ENCODE measurements at places on chromosomes 3 and 15.
A peak's percentile ranks its signal among the peaks of the same experiment; 100 is the strongest.

DNA sequence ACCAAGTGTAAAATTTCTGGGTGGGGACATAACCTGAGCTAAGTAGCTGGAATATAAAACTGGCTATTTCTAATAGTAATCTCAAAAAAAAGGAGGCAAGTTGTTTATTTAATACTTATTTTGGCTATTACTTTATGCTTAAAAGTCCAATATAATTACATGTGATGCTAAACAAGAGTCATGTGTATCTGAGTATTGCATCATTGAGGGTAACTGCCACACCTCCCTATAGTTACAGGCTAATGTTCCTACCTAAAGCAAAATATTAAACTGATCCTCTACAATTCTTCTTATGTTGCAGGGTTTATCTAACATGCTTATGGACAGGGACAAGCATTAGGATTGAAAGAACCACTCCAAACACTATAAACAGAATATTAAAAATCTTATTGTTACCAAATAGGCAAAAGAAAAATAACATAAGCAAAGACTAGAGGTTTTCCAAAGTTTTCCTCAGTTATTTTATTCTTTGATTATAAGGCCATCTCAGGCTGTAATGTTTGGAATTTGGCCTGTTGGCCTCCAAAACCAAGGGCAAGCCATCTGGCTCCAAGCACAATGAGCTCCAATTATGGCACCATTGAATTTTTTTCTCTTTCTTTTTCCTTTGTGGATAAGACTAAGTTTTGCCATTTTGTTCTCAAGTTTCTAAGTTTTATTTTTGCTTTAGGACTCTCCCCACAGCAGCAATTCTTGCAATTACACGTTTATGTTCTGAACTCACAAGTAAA is 75.8 kb upstream of the ABI3BP start:
- no peak for DNase-seq

DNA sequence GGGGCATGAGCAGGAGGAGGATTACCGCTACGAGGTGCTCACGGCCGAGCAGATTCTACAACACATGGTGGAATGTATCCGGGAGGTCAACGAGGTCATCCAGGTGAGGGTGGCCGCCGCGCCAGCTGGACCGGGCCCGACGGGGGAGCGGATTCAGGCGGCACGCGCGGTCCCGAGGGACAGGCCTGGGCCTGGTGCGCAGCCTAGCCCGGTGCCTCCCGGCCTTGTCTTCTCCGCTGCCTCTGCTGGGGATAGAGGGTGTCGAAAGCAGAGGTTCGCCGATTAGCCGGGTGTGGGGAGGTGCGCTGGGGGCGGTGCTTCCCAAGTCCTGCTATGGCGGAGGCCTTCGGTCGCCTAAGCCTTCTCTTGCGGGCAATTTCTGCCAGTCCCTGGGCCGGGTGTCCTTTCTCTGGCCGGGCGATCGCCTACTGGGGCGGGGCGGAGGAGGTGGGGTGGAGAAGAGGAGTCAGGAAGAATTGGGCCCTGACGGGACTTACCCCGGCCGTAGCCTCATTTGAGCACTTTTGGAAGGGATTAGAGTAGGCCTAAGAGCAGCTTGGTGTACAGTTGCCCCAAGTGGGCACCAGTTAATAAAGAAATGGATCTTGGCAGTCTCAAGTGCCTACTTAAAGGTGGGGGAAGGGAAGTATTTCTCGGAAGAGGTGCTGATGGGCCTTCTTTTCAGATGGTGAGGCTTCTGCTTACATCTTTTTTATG is 940 bp downstream of the ARIH1 start:
- DNase-seq = peak; percentile 86

GRCh38 chr15:72445426-72445825 is 28.7 kb upstream of the ARIH1 start:
- DNase-seq = no peak

GRCh38 chr3:24688446-24689148 is 193.9 kb upstream of the THRB start:
- peak; percentile 82 for DNase-seq

GRCh38 chr3:35088943-35089342 is 550.4 kb upstream of the ARPP21 start:
- DNase-seq = no peak

DNA sequence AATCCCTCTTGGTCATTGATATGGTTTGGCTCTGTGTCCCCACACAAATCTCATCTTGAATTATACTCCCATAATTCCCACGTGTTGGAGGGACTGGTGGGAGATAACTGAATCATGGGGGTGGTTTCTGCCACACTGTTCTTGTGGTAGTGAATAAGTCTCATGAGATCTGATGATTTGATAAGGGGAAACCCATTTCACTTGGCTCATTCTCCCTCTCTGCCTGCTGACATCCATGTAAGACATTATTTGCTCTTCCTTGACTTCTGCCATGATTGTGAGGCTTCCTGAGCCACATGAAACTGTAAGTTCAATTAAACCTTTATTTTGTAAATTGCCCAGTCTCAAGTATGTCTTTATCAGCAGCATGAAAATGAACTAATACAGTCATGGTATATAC is 106.9 kb upstream of the UBP1 start:
- no peak for DNase-seq

DNA sequence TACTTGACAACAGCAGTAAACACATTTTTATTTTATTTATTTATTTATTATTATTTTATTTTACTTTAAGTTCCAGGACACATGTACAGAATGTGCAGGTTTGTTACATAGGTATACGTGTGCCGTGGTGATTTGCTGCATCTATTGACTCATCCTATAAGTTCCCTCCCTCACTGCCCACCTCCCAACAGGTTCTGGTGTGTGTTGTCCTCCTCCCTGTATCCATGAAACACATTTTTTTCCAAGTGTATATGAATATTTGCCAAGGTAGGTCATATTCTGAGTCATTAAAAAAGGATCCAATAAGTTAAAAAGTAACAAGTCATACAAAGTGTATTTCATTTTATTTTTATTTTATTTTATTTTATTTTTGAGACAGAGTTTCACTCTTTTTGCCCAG is 567.3 kb upstream of the KCNMB2 start:
- no peak for DNase-seq

DNA sequence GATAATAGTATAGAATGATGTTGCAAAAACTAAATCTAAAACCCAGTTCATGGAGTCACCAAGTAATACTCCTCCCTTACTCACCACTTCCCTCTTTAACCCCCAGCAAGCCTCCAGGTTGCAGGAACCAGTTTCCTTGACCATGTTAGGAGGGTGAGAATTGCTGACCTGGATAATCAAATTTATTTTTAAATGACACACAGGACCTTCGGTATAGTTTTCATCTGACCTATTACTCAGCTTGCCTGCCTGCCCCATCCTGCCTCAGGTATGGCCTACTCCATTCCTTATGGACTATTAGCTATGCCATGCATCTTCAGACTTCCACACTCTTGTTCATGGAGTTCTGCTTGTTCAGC is 883 bp downstream of the RTP4 start:
- DNase-seq = no peak

DNA sequence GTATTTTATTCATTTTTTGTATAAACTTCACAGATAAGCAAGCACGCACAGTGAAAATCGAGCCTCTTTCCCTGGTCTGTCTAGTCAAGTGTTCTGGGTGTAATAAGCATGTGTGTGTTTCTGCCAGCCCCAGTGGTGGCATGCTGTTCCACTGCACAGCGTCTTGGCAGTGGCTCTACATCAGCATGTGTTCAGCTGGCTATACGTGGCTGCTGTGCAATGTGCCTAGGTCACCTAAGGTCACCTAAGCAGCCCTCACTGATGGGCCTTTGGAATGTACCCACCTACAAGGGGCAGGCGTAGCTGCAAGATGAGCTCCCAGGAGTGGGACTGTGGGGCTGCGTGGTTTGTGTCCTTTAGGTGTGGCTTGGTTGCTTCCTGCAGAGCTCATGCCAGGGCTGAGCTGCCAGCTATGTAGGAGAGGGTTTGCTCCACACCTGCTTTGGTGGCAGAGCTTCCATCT is 4.9 kb downstream of the LIMD1 start:
- no peak for DNase-seq

DNA sequence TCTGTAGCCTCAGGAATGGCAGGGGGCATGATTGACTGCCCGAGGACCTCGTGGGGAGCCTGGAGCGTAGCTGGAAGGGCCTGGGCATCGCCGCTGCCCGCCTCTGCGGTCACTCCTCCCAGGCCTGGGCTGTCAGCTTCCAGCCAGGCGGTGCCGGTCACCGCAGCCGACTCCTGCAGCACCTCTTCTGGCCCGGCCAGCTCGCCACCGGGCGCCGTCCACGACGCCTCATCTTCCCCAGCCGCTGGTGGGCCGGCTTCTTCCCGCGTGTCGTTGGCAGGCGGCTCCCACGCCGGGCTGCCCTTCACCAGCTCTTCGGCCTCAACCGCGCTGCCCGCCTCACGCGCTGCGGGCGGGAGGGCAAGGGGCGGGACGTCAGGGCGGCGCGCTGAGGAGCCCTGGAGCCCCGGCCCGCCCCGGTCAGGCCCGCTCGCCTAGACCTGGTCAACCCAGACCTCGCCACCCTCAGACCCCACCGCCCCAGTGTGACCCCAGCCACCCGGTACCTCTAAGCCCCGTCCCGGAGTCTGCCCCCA is 1.0 kb downstream of the CSPG5 start:
- DNase-seq = no peak

DNA sequence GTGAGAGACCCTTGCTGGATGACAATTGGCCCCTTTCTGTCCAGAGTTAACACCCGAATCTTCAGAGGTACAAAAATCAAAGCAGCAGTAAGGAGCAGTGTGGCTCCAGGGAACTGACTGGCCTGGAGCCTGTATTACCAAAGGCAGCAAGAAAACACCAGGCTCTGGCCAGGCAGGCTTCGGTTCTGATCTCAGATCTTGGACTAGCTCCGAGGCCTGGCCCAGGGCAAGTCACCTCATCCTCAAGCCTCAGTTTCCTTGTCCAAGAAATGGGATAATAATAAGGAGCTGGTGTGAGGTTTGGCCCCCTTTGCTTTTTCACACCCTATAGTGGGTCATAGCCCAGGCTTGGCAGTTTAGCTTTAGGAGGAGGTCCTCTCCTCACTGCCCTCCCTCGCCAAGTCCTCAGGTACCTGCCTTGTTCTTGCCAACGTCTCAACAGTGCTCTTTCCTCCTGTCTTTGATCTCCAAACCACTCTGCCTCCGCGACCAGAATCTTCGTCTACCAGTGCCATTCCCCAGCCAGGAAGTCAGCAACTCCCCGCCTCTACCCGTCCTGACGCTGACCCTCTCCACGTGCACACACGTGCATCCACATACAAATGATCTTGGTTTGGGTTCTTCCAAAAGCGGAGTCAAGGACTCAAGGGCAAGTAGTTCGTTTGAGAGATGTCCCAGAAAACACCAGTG is 82.6 kb upstream of the TLE3 start:
- no peak for DNase-seq

- DNase-seq = peak; percentile 40
These were observed 10.4 kb upstream of the POLR2M start for GRCh38 chr15:57696146-57696545.

- DNase-seq = peak; percentile 18
These were observed 286.3 kb downstream of the ZNF385D start for GRCh38 chr3:21464746-21465145.

- DNase-seq = no peak
These were observed 48.0 kb downstream of the UNC13C start for GRCh38 chr15:54026258-54026657.

- DNase-seq = peak; percentile 18
These were observed 9.2 kb downstream of the SH2D7 start for GRCh38 chr15:78101423-78102105.

DNA sequence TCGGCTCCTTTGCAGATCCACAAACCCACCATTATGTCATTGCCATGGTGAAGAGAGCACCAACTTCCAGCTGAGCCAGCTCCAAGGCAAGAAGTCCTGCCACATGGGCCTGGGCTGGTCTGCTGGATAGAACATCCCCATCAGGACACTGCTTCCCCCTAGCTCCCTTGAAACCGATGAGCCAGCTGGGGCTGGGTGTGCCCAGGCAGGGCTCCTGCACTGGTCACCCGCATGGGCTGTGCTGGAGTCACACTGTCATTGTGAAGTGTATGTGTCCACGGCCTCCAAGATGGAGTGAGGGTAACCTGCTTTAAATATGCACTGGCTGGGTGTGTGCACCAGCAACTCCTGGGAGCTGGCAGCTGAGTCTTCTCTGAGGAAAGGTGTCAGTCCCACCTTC is 31.0 kb upstream of the TOPBP1 start:
- no peak for DNase-seq

DNA sequence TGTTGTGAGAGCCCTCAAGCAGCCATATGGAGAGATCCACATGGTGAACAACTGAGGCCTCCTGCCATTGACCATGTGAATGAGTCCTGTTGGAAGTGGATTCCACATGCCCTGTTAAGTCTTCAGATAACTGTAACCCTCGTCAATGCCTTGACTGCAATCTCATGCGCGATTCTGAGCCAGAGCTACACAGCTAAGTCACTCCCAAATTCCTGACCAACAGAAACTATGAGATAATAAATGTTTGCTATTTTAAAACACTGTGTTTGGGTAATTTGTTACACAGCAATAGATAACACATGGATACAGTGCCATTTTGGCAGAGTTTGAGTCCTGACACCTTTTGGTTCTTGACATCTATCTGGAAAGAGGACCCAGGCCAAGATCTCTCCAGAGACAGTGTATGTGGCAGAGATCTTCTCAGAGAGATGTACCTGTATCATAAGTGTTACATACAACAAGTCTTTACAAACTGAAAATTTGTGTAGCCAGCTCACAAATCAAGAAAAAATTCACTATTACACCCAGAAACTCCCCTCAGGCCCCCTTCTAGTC is 34.5 kb upstream of the BNC1 start:
- no peak for DNase-seq

DNA sequence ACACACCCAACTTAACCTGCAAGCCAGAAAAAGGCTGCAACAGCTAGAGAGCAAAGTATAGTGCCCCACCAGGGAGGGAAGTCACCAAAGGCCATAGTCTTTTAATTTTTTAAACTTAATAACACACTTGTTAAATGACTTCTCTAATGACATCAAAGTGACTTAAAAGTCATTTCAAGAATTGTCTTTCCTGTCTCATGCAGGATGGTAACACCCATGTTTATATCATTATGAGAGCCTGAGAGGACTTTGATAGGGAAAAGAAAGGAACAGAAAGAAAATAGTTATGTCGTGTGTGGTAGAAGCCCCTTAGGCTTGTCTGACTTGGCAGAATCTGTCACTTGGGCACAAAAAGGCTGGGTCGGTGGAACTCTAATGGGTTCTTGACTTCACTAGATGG is 57.9 kb upstream of the C2CD4B start:
- DNase-seq = no peak

DNA sequence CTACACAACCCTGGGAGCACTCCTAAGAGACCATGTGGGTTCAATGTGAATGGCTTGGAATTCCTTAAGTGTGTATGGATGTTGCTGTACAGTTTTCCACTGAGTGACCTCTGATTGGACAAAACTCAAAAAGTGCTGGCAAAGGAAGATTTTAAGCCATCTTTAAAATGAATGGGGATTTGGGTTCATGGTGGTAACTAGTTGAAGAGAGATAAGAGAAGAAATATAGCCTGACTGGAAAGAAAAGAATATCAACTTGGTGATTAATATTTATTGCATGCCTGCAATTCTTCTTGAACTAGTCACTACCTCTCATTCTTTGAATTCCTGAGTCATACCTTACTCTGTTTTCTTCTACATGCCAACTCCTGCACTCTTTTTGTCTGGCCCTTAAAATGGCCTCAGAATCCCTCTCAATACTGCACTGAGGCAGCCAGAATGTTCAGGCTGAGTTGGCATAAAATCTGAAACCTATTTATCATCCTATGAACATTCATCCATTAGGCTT is 124.7 kb downstream of the RPL22L1 start:
- peak; percentile 50 for DNase-seq

GRCh38 chr3:157868946-157869345 is 237.3 kb downstream of the SHOX2 start:
- DNase-seq = no peak

GRCh38 chr3:23648326-23648995 is 157.3 kb upstream of the UBE2E1 start:
- peak; percentile 31 for DNase-seq

GRCh38 chr3:11554236-11554610 is 89.5 kb downstream of the VGLL4 start:
- no peak for DNase-seq
